ENCODE measurements at places on chromosomes 12 and 14. TPM values are rescaled to one million over a fixed set of nuclear protein-coding genes. Genes with fewer than 3 reads are reported as not detected.

The CLEC4D gene
- total RNA-seq: 1.1 TPM

The PSMB5 gene
- 75.7 TPM for total RNA-seq

The SERPINA5 gene
- 0.41 TPM for total RNA-seq

- no peaks in the 10 kb centered on the region for H3K27me3 ChIP-seq
- no peak for DNase-seq
- no peak overlapping the region for H3K4me3 ChIP-seq
These were observed 86.5 kb downstream of the DHRS2 start for GRCh38 chr14:23722675-23723074.

DNA sequence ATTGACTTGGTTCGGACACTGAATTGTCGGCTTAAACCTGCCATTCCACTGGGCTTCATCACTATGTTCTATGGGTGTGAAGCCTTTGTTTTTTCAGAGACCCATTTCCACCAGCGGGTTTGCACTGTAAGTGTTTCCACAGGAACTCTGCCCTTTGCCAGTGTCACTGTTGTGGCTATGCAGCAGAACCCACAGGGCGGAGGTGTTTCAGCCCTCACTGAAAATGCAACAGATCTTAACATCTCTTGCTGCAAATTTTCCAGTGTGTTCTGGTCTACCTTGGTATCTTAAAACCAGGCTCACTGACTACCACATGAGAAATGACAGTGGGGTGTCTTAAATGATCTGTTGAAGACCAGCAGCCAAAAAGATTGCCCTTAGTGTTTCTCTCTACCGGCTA lies 21.1 kb downstream of the PRKCH start:
- DNase-seq: no peak
- H3K4me1 ChIP-seq: peaks cover 59% of the 10 kb centered on the region
- no peak overlapping the region for H3K4me3 ChIP-seq
- H3K27ac ChIP-seq: peak overlapping the region; percentile 78
- H3K27me3 ChIP-seq: no peaks in the 10 kb centered on the region
- H3K36me3 ChIP-seq: no peaks in the 10 kb centered on the region

GRCh38 chr12:22919883-22920282 lies 294.9 kb downstream of the ETNK1 start:
- H3K4me3 ChIP-seq: no peak overlapping the region
- H3K27me3 ChIP-seq: no peaks in the 10 kb centered on the region
- no peak overlapping the region for H3K27ac ChIP-seq
- DNase-seq: no peak
- H3K36me3 ChIP-seq: no peaks in the 10 kb centered on the region

GRCh38 chr14:96398921-96399320 lies 7.0 kb downstream of the AK7 start:
- DNase-seq: no peak
- H3K36me3 ChIP-seq: no peaks in the 10 kb centered on the region
- no peaks in the 10 kb centered on the region for H3K4me1 ChIP-seq
- no peak overlapping the region for H3K4me3 ChIP-seq
- H3K27me3 ChIP-seq: no peaks in the 10 kb centered on the region
- H3K27ac ChIP-seq: no peak overlapping the region

DNA sequence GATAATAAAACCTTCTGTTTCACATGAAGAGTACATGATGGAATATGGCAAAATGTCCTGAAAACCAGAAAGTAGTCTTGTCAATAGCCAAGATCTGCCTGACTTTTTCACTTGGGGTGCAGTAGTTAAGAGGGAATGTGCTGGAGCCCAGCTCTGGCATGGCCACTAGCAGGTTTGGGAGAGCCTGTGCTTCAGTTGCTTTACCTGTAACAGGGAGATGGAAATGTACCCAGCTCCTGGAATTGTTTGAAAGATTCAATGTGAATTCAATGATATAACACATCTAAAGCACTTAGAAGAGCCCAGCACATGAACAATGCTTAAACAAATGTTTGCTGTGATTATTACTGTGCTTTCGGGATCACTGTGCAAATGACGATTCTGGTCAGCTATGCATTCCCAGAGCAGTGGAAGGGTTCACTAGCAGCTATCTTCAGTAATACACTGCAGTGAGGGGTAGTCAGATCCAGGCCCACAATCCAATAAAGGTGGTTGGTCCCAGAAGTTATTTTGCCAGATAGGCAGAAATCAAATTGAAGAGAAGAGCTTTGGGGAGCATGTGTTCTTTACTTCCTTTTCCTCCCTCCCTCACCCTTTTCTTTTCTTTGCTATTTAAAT lies 224.9 kb downstream of the APAF1 start:
- H3K4me3 ChIP-seq: no peak overlapping the region
- H3K36me3 ChIP-seq: no peaks in the 10 kb centered on the region
- H3K27ac ChIP-seq: no peak overlapping the region
- no peaks in the 10 kb centered on the region for H3K4me1 ChIP-seq
- no peaks in the 10 kb centered on the region for H3K27me3 ChIP-seq
- no peak for DNase-seq

All from upper lobe of right lung (tissue), 1 donor.